ENCODE measurements at places on chromosomes 1 and 21.
A peak's percentile ranks its signal among the peaks of the same experiment; 100 is the strongest.

DNA sequence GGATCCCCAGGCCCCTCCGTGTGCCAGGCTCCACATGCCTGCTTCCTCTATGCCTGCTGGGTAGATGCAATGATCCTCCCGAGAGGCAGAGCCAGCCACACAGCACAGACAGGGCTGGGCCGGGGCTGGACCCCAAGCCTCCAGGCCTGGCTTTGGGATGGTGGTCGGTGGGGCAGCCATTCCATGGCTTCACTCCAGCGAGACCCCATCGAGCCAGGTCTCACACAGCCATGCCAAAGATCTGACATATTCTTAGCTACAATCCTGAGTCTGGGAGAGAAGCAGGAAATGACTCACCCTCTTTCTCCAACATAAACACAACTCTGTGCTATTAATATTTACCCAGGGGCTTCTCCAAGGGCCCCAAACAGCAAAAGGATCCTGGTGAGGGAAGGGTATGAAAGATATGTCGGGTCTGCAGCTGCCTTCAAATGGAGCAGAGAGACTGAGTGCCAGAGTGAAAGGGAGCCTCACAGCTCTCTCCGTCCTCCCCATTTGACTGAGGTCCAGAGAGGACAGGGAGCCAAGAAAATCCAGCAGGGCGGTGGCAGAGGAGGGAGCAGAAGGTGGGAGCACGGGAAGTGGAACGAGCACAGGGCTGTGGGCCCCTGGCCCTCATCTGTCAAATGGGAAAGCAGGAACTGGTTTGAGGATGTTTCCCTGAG lies 639.5 kb downstream of the MATN1 start:
- no peak for DNase-seq

- DNase-seq = peak; percentile 21
Observed at GRCh38 chr1:99004861-99005442, at the start of gene PLPPR5. Gene PLPPR5, minus strand, starts transcription at chr1:99004861. Its CDS starts 190 bp downstream, at chr1:99004671.

- DNase-seq = peak; percentile 57
Observed at GRCh38 chr1:234544087-234544579, 65.2 kb upstream of the TARBP1 start.

DNA sequence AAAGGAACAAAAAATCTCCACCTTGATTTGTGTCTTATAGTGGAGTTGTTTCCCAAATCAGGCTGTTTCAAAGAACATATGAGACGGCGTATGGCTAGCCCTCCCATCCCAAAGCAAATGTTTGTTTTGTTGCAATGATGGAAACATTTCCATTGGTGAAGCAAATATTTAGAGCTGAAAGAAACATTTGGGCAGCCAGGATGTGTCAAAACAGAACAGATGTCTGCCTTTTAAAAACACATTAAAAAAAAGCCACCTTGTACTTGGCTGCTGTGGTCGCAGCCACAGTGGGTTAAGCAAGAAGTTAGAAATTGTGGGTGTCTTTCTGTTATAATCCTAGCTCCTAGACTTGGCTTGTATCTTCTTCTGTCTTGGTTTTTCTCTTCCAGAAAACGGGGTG lies 116.3 kb downstream of the PEX14 start:
- no peak for DNase-seq

GRCh38 chr1:53552981-53553733 lies 94.0 kb downstream of the DMRTB1 start:
- peak; percentile 17 for DNase-seq

GRCh38 chr1:117120774-117121588 lies 568 bp downstream of the TRIM45 start:
- no peak for DNase-seq

DNA sequence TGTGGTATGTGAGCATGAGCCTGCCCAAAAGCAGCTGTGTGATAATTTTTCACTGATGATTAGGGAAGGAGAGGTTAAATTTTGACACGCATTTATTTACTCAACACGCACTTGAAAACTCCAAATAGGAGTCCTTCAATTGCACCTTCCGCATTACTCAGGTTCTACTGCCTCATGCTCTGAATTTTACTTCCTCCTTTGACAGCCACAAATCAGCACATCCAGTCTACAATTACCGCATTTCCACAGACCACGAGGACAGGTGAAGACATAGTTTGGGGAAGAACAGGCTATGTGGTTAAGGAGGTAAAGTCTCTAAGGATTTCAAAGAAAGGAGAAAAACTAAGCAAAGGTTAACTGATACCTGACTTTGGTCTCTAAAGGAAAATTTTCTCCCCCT lies 2.6 kb downstream of the CAPN8 start:
- DNase-seq = no peak

GRCh38 chr1:173573596-173573995 lies 29.3 kb downstream of the SLC9C2 start:
- no peak for DNase-seq

- DNase-seq = no peak
Observed at GRCh38 chr1:23506376-23507107, 22.6 kb upstream of the ASAP3 start.

- DNase-seq = no peak
Observed at GRCh38 chr21:16069178-16070112, 339.7 kb downstream of the USP25 start.

GRCh38 chr1:84634536-84635205 lies 55.6 kb downstream of the SSX2IP start:
- DNase-seq = no peak

- DNase-seq = no peak
Observed at GRCh38 chr1:180507795-180508724, 5.7 kb upstream of the ACBD6 start.

GRCh38 chr1:161910604-161911003 lies 113.1 kb downstream of the OLFML2B start:
- DNase-seq = no peak

DNA sequence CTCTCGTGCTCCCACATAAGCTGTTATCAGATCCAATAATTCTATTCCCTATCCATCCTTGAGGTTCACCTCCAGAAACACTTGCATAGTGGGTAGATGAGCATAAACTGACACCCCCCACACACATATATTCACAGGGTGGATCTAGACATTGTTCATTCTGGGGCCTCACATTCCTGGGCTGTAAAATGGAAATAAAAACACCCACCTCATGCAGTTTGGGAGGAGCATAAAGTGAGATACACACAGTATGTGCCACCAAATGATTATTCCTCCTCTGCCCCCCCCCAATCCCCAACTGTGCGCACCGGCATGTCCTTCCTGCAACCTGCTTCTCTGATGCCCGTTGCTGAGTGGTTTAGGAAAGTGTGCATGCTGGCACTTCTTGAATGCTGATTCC lies 17.9 kb downstream of the PRDM15 start:
- no peak for DNase-seq

DNA sequence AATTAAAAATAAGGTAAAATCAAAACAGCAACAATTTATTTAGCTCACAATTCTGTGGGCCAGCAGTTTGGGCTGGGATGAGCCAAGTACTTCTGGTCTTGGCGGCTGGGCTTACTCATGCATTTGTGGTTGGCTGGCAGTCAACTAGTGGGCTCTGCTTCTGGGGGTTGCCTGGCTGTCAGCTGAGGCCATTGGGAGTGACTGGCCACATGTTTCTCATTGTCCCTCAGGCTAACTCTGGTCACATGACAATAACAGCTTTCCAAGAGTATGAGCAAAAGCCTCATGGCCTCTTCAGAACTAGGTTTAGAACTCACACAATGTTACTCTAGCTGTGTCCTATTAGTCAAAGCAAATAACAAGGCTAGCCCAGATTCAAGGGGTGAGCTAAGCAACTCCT lies 15.6 kb upstream of the CHIA start:
- peak; percentile 52 for DNase-seq

- peak; percentile 23 for DNase-seq
Observed at GRCh38 chr1:46342084-46342656, 1.6 kb downstream of the NSUN4 start.

GRCh38 chr1:204338360-204338759 lies 21.4 kb downstream of the PLEKHA6 start:
- DNase-seq = no peak

- DNase-seq = no peak
Observed at GRCh38 chr1:206770531-206771337, at the start of gene IL19. Gene IL19, plus strand, starts transcription at chr1:206770773. Its CDS starts 65,890 bp downstream, at chr1:206836663.

DNA sequence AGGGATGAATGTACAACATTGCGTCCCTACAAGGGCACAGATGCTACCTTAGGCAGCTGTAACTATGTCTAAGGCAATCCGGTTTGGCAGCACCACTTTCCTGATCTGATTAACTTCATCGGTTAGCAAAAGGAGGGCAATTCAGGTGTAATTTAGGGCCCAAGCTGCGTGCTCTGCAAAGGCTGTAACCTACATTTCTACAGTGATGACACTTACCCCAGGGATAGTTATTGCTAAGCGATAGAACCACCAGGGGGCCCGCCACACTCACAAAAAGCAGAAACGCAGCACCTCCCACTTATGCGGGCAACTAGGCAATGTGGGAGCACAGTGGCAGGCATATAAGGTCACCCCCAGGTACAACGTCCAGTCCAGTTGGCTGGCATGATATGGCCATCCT lies 113.5 kb downstream of the GDAP2 start:
- DNase-seq = no peak

DNA sequence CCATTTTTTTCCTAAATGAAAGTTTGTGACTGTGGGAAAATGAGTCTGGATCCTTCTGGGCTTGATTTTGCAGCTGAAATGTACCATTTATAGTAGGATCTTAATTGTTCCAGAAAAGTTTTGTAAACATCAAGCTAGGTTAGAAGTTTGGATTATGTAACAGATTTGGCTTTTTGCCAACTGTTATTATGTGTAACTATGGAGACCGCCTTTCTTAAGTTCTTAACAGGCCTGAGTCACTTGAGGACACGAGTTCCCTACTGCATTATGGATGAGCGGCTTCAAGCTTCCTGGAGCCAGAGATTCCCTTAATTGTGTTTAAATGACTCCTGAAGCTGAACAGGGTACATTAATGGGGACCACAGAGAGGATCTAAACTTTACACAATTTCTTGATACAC lies 22.2 kb downstream of the SLC25A33 start:
- no peak for DNase-seq

GRCh38 chr1:33323663-33324477 lies 3.0 kb upstream of the A3GALT2 start:
- no peak for DNase-seq
